ENCODE measurements at places on chromosomes 2 and 18.

GRCh38 chr2:222711315-222711940, 40.0 kb downstream of the MOGAT1 start:
- DNase-seq = no peak

- DNase-seq = no peak
Observed at GRCh38 chr2:73812635-73813034, 16.1 kb upstream of the STAMBP start.

- DNase-seq = no peak
Observed at GRCh38 chr2:170715062-170715931, at the start of gene SP5. TSS of gene SP5 (plus strand) at chr2:170715337. CDS start at chr2:170715513, 176 bp downstream.

- DNase-seq = no peak
Observed at GRCh38 chr2:16155766-16156165, 215.4 kb downstream of the MYCN start.

- DNase-seq = no peak
Observed at GRCh38 chr2:196318517-196319377, 147.4 kb upstream of the STK17B start.

GRCh38 chr18:48948112-48949049, 2.4 kb downstream of the SMAD7 start:
- DNase-seq = no peak

GRCh38 chr2:43225788-43226557, 433 bp downstream of the ZFP36L2 start:
- no peak for DNase-seq

DNA sequence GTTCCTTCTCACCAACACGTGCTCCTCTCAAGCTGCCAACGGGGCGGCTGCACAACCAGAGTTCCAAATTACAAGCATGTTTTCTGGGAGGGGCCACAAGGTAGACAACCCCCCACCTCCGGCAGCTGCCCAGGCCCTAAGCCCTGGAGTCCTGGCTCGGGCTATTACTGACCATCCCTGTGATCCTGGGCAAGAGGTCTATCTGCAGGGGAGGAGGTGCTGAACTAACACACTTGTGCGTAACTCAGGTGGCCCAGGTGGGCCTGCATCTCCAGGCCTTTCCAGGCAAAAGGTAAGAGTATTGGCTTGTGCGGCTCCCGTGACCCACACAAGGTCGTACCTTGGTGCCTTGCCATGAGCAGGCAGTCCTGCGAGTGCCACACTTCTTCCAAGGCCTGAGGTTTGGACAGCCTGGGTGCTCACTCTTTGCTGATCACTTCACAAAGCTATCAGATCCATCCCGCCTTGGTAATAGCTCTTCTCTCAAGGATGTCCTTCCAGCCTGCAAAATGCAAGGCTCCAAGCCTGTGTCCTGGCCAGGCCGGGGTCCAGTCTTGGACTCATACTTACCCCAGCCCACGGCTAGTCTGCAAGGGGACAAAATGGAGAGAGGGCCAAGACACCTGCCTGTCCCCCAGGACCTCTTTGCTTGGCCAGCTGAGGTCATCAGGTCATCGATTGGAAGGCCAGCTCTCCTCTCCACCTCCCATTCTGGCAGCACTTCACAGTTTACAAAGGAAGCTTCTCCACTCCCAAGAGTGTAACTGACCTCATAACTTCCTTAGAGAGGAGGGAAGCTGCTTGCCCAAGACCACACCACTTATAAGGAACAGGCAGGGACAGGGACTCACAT, 33.9 kb downstream of the ADRA2B start:
- DNase-seq = no peak

DNA sequence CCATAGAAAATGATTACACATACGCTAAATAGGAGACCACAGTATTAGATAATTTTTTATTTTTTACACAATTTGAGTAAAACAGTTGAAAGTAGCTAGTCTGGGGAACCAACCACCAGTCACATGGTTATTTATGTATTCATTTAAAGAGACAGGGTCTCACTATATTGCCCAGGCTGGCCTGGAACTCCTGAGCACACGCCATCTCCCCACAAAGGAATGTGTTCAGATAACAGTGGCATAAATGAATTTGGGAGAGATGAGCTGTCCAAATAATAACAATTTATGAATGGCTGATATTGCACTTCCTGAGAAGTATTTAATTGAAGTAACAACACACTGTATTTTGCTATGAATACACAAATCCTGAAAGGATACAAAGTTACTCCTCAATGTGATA, 39.7 kb downstream of the KIDINS220 start:
- DNase-seq = no peak

DNA sequence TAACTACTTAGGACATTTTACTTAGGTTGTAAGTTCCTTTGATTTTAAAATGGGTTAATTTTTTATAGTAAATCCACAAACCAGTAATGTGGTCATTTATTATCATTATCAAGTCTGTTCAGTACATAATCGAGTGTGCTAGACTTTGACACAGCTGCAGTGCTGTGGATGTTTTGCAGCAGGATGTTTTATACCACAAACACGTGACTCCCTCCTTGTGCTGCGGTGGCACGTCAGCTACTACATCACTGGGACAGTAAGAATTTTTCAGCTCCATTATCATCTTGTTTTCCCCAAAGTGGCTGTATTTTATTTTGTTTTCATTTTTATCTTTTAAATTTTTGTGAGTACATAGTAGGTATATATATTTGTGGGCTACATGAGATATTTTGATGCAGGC, 70.0 kb downstream of the ATP9B start:
- DNase-seq = no peak

DNA sequence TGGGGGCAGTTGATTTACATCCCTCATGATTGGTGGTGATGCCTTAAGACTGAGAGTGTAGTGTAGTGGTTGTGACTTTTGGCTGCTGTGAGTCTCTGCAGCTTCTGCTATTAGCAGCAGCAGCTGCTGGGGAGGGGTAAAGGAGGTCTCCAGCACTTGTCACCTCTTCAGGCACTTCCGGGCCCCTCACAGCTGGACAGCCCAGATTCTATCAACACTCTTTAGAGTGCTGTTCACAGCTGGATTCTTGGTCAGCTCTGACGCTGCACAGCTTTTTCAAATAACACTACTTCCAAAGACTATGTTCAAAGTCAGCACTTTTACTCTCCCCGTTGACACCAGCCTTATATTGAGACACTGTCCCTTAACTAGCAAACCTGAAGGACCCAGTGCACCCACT, 396.0 kb downstream of the MEIS1 start:
- no peak for DNase-seq
